ENCODE measurements at places on chromosomes 13 and 19.
A peak's percentile ranks its signal among the peaks of the same experiment; 100 is the strongest.

- DNase-seq, result no peak
Observed at GRCh38 chr13:97434397-97435201, 630 bp downstream of the RAP2A start.

- no peak for DNase-seq
Observed at GRCh38 chr19:42568006-42568405, 26.7 kb downstream of the CEACAM8 start.

- DNase-seq, result no peak
Observed at GRCh38 chr13:109010912-109011311, 381.5 kb downstream of the MYO16 start.

DNA sequence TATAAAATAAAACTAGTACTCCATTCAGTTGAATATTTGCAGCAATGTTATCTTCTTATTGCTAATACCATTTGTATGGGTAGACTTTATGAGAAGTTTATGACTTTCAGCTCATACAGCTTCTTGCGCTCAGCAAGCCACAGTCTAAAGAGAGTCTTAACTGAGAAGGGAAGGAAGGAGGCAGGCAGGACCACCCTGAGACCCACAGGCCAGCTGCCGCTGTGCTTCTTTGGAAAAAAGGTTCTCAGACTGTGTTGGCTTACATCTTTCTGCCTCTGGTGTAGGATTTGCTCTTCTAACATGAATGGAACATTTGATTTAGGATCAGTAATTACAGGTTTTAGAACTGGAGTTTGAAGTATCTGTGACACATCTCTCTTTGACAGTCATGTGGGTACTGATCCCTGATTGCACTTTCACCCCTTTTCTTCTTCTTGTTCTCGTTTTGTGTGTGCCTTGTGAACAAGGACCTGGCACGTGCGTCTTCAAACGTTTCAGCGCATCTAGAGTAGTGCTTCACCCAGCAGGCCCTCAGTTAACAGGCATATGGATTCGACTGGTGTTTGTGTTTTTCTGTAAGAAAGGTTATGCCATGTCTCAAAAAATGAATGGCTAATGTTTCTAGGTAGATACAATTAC, 7.1 kb upstream of the GPR18 start:
- no peak for DNase-seq

GRCh38 chr13:113855012-113855921, 8.6 kb downstream of the GAS6 start:
- DNase-seq, result no peak

DNA sequence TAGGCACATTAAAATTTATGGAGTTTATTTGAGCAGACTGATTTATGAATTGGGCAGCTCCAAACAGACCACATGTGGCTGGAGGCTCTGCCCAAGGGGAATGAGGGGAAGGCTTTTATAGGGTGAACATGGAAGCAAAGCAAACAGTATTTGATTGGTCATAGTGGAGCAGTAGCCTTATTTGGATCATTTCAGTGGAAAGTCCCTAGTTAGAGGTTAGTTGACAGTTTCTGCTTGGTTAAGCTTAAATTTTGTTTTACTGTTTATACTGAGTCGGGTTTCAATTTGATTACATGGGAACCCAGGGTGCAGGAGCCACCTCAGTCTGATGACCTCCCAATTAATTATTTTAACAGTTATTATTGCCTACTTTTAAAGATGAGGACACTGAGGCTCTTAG, 140.5 kb downstream of the NDFIP2 start:
- DNase-seq, result no peak

DNA sequence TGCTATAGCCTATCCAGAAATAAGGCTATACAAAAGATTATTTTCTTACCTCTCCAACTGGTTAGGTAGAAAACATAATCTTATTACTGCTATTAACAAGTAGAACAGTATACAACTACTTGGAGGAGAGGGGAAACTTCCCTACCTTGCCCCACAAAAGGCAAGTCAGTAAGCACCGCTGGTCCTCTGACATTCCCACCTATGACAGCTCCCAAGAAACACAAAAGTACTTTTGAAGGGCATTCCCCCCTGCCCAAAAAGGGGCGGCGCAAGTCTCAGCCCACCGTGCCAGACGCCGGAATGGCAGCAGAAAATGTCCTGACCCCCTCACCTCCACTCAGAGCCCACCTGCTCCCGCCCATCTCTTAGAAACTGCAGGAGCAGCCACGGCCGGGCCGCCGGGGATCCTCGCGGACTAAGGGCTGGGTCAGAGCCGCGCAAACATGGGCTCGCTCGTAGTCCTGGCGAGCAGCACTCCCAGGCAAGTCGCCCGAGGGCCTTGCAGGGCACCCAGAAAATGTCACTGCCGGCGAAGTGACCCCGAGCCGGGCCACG, 437 bp downstream of the SUCLA2 start:
- DNase-seq, result no peak

DNA sequence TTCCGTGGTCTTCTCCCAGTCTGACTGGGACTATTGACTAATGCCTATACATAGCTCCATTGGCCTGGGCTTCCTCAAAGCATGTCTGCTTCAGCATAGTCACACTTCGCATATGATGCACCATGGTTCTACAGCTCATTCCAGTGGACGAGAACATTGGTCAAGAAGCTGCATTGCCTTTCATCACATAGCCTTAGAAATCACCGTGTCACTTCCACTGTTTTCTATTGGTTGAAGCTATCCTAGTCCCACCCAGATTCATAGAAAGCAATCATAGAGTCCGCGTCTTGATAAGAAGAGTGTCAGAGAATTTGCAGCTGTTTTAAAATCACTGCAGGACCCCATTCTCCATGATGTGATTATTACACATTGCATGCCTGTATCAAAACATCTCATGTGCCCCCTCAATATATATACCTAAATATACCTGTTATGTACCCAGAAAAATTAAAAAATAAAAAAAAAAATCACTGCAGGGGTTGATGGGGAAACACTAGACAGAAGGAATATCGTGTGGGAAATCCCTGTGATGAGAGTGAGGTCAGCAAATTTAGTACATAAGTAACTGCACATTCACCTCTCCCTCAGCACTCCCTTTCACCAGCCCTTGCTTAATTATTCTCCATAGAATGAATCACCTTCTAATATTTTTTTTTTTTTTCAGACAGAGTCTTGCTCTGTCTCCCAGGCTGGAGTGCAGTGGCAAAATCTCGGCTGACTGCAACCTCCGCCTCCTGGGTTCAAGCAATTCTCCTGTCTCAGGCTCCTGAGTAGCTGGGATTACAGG, 2.2 kb upstream of the ARHGAP33 start:
- no peak for DNase-seq

GRCh38 chr13:95279016-95279415, 22.2 kb downstream of the ABCC4 start:
- DNase-seq, result no peak

DNA sequence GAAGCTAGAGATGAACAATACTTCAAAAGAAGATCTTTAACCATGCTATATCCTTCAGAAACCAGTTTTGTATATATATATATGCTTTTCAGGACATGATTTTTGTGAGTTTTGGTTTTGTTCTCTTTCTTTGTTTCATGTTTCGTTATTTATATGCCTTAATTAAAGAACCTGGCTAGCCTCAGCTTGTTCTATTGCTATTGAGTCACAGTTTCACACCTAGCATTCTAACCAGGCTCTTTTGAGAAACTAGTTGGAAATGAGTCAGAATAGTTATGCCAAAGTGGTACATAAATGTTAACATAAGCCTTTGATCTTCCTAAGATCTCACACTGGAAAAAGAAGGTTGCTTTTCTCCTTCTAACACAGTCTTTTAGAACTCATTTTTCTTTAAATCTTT, 1925.2 kb downstream of the OLFM4 start:
- no peak for DNase-seq

- no peak for DNase-seq
Observed at GRCh38 chr19:6790194-6791128, 18.0 kb downstream of the VAV1 start.

DNA sequence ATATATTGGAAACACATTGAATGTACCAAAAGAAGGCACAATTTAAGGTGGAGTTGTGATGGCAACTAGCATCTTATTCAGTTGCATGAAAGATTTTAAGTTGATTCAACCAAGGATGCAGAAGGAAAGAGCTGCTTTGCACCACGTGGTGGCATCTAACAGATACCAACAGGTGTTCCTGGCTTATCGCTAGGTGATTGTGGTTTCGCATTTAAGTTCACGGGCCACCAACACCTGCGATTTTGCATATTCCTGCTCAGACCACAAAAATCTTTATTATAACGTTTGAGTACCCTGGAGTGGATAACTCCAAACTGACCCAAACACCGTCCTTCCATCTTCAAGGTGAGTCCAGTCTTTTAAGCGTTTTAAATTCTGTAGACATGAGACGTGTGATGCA, 45.3 kb downstream of the RGCC start:
- DNase-seq, result no peak

DNA sequence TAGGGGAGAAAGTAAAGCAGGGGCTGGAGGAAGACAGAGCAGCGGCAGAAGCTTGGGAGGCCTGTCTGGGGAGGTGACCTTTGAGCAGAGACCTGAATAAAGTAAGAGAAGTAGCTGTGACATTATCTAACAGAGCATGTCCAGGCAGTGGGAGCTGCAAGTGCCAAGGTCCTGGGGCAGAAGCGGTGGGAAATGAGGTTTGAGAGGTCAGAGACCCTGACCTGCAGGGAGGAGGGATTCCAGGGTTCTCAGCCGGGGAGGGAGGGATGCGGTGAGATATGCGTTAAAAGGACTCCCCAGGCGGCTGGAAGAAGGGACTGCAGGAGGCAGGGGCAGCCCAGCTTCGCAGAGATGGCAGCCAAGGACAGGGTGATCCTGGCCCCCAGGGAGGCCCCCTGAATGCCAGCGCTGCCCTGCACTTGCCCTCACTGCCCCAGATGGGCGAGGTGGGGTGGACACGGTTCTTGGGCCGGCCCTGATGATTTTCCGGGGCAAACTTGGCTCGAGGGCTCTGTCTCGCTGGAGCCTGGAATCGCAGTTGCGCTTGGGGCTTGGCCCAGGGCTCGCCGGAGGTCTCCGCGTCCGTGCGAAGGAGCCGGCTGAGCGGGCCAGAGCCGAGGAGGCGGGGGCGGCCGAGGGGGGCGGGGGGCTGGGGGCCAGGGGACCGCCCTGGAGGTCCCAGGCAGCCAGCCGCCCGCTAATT, 3.2 kb downstream of the CRLF1 start:
- DNase-seq, result no peak

- DNase-seq, result no peak
Observed at GRCh38 chr13:108643646-108644353, 14.4 kb downstream of the MYO16 start.

DNA sequence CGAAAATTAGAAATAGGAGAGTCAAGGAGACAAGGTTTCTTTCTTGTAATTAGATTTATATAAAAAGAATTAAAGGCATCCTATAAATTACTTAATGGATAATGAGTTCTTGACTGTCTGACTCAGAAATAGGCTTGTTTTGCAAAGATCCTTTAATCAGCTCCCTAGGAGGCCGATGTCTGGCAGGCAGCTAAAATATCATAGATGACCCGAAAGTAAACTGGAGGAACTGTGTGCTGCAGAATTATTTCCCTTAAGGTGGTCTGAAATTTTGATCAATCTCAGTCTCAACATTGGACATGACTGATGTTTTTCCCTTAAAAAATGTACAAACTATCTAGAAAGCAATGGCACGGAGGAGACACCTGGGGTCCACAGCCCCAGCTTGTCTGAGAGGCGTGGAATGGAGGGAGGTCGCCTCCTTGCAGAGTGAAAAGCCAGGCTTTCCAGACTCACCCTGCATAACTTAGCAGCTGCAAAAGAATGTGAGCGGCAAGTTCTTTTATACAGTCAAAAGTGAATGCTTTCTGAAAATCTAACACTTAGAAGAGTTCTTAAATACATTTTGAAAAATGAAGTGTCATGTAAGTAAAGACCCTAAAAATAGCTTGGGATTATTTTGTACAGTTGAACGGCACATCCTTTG, 44.8 kb downstream of the MBNL2 start:
- DNase-seq, result no peak

GRCh38 chr13:84377106-84377505, 494.8 kb upstream of the SLITRK1 start:
- no peak for DNase-seq

DNA sequence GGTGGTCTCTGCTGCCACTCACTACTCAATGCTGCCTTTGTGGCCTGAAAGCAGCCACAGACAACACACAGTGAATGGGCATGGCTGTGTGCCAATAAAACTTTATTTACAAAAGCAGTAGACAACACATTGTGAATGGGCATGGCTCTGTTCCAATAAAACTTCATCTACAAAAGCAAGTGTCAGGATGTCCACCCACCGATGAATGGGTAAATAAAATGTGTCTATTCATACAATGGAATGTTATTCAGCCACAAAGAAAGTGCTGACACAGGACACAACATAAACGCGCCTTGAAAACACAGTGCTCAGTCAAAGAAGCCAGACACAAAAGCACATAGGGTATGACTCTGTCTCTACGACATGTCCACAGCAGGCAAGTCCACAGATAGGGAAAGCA, 20.1 kb downstream of the ZSCAN5A start:
- peak; percentile 68 for DNase-seq

- DNase-seq, result no peak
Observed at GRCh38 chr19:17393914-17394313, at the start of gene CCDC194. TSS of gene CCDC194 (minus strand) at chr19:17394196. CDS start at chr19:17394158, 38 bp downstream.

- DNase-seq, result no peak
Observed at GRCh38 chr13:36430247-36431203, 1.8 kb upstream of the CCNA1 start.

GRCh38 chr13:46526740-46527139, 26.2 kb upstream of the LRCH1 start:
- DNase-seq, result no peak

GRCh38 chr13:42815681-42816080, 34.3 kb downstream of the FAM216B start:
- no peak for DNase-seq

GRCh38 chr13:98285852-98286594, 109.0 kb upstream of the RNF113B start:
- DNase-seq, result no peak

GRCh38 chr19:38255383-38256014, 675 bp downstream of the PPP1R14A start:
- no peak for DNase-seq

- DNase-seq, result no peak
Observed at GRCh38 chr19:4600893-4601292, 38.4 kb upstream of the TNFAIP8L1 start.

DNA sequence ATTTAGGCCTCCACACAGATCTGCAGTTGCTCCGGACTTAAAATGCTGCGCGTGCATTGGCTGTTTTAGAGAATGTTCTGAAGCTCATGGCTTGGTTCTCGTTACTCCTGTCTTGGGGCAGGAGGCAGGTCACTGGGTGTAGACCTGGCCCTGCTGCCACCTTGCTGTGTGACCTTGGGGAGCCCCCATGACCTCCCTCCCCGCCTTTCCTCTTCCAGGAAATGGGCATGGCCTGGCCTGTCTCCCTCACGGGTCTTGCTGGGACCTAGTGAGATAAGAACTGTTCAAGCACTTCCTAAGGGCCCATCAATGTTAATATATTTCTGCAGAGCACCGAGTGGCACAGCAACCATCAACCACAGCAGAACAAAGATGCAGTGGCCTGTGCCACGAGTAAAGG, 49.4 kb downstream of the KLF2 start:
- DNase-seq, result no peak

GRCh38 chr13:85597790-85598500, 201.3 kb downstream of the SLITRK6 start:
- no peak for DNase-seq

DNA sequence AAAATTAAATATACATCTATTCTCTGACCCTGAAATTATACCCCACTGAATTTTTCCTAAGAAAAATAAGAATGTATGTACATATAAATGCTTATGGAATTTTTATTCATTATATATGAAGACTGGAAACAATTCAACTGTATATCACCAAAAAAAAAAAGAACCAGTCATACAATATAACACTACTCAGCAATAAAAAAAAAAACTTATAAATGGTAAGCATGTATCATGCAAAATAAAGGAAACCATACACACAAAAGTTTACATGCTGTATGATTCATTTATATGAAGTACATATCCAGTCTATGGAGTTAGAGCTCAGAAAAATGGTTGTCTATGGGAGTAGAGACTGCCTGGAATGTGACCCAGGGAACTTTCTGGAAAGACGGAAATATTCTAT, 199.4 kb upstream of the MIR17HG start:
- DNase-seq, result no peak

All from NCI-H2029 (cell line).